NCI-H526 treated with DMSO at 0.1 percent for 48 hours (cell line): ENCODE measurements at places on chromosomes 7 and 10.

- DNase-seq = no peak
Measured at GRCh38 chr7:132882714-132883428, 199.0 kb downstream of the CHCHD3 start.

GRCh38 chr7:149003018-149003417, 25.3 kb downstream of the PDIA4 start:
- DNase-seq = no peak

- DNase-seq = no peak
Measured at GRCh38 chr7:111594602-111595001, 32.3 kb upstream of the IMMP2L start.

GRCh38 chr10:76990561-76990960, 647.0 kb downstream of the KCNMA1 start:
- no peak for DNase-seq

- DNase-seq = peak; percentile 36
Measured at GRCh38 chr7:151017953-151018420, 6.3 kb downstream of the ATG9B start.

DNA sequence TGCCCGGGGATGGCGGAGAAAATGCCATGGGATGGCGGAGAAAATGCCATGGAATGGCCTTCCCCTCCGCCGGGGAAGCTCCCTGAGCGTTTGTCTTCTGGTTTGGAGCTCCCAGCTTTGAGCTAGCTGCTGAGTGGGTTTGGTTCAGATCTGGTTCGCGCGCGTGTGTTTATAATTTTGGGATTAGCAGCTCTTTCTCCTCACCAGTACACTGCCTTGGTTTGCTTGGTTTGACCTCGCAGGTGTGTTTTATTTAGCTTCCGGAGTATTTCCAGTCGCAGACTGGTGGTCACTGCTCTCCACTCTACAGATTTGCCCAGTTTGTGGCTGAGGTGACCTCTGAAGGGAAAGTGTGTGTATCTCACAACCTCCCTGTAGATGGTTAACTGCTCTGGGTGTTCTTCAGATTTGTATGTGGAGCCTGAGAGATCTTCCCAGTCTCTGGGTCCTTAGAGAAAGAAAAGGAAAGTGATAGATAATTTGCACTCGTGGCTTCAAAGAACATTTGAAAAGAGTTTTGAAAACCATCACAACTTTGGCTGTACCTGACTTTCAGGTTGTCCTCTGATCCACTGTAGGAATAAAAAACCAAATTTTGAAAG, 597 bp downstream of the ZNF277 start:
- peak; percentile 39 for DNase-seq

DNA sequence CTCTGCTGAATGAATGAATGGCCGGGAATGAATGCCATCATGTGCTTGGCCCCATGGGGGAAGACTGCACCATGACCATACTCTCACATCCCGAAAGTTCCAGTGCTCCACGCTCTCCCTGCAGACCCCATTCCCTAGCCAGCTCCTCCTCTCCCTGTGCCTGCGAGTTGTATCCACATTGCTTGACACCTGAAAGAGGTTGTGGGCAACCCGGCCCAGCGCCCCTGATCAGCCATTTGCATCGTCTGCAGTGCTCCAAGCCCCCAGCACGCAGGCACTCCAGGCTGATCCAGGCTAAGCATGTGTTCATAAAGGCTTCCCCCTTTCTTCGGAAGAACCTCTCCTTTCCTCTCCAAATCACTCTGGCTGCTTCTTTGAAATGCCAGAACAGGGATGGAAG, 354.4 kb upstream of the MKI67 start:
- DNase-seq = no peak

DNA sequence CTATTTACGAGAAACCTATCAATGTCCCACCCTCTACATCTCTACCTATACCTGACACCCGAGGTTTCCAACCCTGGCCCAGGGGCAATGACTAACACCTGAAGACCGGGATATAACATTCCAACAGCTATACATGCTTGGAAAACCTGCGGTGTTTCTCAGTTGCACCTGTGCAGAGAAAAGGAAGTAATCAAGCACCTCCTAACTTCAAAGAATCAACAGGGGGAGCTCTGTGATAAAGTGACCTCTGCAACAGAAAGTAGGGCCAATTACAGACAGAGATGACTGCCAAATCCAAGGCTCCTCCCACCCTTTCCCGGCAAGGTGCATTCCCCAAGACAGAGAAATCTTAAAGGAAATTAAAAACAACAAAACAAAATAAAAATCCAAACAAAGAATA, 41.3 kb downstream of the CCDC6 start:
- no peak for DNase-seq

DNA sequence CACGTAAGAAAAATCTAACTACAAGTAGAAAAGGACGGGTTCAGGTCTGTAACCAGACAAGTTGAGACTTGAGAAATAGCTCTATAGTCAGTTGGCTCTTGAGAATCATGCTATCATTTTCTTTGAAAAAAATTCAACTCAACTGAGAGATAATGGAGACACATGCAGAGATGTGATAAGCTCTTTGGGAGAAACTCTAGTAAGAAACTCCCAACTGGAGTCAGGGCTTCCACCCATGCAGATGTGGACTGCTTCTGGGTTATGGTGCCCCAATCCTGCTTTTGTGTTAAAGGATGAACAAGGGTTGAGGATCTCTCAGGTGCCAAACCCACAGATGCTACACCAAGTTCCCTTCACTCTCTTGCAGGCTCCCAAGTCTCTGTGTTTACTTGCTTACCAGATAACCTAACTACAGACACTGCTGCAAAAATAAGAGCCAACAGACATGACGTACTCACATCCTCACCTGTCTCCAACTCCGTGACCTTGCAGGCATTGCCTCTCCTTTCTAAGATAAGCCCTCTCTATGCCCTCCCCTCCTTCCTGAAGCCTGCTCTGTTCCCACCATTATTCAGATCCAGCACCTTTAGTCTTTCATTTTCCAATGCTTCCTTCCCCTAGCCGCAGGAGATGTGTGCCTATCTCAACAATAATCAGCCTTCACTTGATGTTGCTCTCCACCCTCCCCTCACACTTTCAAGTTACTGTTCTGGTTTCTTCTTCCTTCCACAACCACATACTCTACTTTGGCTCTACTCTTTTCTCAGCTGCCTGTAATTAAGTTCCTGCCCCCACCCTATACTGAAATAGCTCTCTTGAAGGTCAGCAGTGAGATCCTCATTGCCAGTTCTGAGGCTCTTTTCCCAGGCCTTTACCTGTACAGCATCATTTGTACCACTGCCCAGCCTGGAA, 130.0 kb downstream of the ICA1 start:
- no peak for DNase-seq

- DNase-seq = no peak
Measured at GRCh38 chr10:62099299-62099698, 169.3 kb downstream of the RTKN2 start.
